ENCODE measurements at places on chromosomes 6 and 20.

DNA sequence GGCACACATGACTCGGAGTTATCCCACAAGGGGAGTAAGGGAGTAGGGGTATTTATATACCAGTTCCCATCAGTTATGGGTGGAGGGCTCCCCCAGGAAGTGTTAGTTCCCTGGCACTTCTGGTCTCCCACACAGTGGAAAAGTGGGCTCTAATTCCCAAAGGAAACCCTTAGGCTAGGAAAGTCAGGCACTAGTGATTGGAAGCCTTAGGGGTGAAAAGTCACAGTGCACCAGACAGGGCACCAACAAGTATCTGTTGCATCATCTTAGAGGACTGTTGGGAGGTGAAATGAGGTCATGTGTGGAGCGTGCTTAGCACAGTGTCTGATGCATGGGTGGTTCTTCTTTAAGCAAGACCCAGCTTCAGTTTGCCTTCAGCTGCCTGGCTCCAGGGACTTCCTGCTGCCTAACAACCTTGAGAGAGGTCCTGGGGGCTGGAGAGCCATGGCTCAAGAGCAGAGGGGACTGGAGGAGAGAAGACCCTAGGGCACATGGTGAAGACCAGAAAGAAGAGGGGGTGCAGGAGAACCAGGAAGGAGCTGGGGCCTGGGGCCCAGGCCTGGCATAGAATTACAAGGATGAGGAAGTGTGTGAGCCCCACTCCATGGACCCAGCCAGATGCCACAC is 7.5 kb upstream of the FOXP4 start:
- DNase-seq: no peak

DNA sequence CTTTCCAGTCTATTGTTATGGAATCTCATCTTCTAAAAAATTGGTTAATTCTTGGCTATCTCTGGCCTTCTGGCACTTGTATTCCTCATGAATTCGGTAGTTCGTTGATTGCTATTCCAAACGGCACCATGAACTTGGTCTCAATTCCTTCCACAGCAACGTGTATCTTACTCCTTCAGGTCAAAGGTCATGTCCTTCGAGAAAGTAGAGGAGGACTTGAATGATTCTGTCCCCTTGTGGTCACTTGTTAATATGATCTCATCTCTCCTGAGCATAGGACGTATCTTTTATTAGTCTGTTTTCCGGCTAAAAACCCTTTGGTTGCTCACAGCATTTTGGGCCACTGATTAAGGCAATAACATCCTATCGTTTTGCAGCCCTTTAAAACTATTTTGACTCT is 9.4 kb downstream of the TLDC2 start:
- no peak for DNase-seq

- DNase-seq: no peak
Measured at GRCh38 chr6:143368426-143368825, 82.1 kb downstream of the ADAT2 start.

DNA sequence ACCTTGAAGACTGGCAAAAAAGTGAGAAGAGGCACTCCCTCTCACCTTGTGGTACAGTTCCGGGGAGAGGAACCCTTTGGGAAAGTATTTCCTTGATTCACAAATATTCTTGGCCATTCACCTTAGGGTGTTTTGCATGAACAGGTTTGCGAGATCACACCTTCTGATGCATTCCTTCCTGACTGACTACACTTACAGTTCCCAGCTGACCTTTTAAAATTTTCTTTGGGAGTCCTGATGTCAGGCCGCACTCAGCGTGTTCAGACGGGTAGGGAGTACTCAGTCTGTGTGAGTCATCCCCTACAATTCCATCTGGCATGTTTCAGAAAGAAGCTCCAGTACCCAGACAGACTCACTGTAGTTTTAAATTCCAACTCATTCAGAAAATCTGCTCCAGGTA is 1.7 kb downstream of the ADGRF4 start:
- no peak for DNase-seq

GRCh38 chr20:48201885-48202284 is 416.6 kb upstream of the SULF2 start:
- DNase-seq: no peak

- no peak for DNase-seq
Measured at GRCh38 chr20:41627001-41627495, 8.9 kb upstream of the CHD6 start.

GRCh38 chr20:1844325-1845162 is 50.7 kb upstream of the SIRPA start:
- DNase-seq: no peak

DNA sequence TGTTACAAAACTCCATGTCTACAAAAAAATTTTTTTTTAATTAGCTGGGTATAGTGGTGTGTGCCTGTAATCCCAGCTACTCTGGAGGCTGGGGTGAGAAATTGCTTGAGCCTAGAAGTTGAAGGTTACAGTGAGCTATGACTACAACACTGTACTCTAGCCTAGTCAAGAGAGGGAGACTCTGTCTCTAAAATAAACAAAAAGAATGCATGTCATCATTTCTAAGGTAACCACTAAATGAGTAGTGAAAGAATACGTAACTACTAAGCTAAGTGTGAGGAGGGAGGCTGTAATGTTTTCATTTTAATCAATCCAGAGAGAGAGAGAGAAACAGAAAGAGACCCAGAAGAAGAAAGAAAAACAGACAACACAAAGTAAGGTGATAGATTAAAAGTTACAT is 9.9 kb downstream of the SYCP2 start:
- no peak for DNase-seq

DNA sequence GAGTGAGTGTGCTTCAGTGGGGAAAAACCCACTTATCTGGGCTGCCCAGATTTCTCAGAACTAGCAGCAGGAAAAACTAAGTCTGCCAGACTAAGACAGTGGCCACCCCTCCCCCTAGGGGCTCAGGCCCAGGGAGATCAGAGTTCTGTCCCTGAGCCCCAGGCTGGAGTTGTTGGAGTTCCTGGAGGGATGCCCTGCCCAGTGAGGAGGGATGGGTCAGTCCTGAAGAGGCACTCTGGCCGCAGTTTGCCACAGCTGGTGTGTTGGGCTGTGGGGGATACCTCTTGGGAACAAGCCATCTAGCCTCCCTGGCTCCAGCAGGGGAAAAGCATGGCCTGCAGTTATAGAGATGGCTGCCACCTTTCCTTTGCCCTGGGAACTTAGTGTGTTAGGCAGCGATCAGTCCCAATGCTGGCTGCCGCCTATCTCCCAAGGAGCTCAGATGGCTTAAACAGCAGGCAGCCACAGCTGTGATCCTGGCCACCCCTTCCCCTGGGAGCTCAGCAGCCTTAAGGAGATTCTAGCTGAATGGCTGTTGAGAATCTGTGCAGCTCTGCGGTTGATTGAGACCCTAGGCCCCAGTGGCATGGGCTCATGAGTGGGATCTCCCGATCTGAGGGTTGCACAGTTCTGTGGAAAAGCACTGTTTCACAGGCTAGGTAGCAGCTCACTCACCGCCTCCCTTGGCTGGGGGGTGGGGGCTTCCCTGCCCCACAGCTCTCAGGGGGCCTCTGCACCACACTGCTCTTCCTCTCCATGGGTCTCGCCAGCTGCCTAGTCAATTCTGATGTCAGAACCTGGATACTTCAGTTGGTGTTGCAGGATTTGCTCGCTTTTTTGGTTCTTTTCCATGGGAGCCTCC is 13.2 kb downstream of the SIRPG start:
- no peak for DNase-seq

DNA sequence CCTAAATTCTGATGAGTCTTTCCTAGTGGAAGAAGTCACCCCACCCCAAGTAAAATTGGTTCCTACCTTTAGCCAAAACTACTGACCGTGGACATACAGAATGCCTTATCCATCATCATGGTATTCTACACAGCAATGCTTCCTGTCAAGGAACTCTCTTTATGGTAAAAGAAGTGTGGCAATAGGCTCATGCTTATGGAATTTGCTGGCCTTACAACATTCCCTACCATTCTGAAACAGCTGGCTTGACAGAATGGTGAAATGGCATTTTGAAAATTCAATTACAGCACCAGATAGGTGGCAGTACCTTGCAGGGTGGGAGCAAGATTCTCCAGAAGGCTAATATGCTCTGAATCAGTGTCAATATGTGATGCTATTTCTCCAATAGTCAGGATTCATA is 41.8 kb upstream of the BACH2 start:
- no peak for DNase-seq

DNA sequence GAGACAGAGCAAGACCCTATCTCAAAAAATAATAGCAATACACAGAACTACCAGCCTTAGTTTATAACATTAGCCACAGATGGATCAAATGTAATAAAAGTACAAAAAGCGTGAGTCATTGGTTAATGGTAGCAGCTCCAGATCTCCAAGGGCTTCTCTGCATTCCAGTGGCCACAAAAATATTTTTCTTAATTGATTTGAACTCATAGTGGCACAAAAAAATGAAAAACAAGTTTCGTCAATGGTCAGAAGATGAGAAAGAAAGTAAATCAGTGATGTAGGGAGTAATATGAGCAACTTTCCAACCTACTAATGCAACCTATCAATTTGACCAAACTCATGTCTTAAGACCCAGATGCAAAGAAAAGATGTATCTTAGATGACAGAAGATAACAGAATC is 79.6 kb downstream of the CEP57L1 start:
- no peak for DNase-seq

- DNase-seq: no peak
Measured at GRCh38 chr20:3839328-3839727, 7.3 kb upstream of the MAVS start.

- DNase-seq: peak; percentile 81
Measured at GRCh38 chr6:31575335-31575901, at the start of gene TNF. TNF (plus strand) TSS chr6:31575565; CDS start chr6:31575742, 177 bp downstream.

GRCh38 chr6:116492331-116493067 is 18.9 kb upstream of the CALHM5 start:
- no peak for DNase-seq

- DNase-seq: no peak
Measured at GRCh38 chr20:61925555-61926252, 140.0 kb downstream of the TAF4 start.

GRCh38 chr20:1075616-1076015 is 42.8 kb upstream of the PSMF1 start:
- no peak for DNase-seq

DNA sequence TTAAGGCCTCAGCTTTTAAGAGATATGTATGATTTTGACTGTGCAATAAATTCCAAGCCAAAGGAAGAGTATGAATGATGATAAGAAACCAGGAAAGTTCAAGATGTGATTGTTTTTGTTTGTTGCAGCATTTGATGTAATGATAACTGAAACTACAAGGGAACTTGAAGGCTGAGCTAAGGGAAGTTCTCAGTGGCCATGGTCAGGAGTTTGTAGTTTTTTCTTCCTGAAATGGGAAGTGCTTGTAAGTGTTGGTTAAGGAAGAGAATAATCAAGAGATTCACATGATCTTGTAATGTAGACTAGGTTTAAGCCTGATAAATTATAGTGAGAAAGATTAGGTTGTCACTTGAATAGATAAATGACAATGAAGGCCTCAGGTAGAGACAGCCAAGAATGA is 53.4 kb downstream of the PTCHD4 start:
- DNase-seq: no peak

DNA sequence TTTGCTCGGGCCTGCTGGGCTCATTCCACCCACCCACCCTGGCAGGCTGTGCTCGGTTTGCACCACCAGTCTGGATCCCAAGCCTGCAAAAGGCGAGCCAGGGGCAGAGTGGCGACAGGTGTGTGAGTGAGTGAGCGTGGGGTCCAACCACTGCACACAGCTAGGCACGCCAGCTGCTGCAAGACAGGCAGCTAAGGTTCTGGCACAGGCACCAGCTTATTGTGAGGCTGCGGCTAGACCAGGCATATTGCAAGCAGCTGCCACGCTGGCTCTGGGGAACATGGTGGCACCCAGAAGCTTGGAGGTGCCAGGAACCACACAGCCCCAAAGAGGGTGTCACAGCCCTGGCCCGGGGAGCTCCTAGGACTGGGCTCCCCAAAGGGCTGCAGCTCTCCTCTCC is 205.1 kb downstream of the ANKRD60 start:
- no peak for DNase-seq

DNA sequence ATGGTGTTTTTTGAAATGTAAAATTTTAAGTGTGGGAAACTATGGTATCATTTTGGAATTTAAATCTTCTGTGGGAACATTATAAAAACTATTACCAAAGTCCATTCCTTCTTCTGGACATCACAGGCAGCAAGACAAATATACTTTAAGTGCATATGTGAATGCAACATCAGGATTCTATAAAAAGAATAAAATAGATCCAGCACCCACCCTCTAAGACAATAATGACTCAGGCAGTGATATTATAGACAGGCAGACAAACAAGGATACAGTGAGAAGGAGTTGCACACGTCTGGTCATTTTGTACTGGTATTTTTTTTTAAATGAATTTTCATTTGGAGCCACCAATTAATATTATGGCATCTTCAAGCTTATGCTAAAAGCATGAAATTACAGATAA is 21.1 kb upstream of the NEDD9 start:
- DNase-seq: no peak

DNA sequence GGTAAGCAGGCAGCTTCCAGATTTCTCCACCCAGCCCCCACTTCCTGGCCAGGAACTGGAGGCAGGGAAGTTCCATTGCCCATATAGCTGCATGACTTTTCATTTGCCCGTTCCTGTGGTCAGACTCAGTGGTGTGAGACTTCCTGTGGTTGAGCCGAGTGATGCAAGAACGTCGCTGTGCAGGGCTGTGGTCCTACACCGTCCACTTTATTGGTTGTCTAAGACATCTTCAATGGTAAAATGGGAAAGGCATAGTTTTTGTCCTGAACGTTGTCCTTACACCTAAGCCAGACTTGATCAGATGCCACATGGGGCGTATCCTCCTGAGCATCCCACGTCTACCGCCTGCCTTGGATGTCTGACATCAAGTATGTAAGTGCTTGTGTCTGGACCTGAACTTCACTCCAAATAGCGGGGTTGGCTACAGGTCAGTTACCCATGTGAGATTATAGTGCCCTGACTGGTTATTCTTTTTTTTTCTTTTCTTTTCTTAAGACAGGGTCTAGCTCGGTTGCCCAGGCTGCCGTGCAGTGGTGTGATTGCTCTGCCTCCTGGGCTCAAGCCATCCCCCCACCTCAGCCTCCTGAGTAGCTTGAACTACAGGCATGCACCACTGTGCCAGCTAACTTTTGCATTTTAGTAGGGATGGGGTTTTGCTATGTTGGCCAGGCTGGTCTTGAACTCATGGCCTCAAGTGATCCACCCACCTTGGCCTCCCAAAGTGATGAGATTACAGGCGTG is 25.9 kb upstream of the GTSF1L start:
- DNase-seq: no peak

DNA sequence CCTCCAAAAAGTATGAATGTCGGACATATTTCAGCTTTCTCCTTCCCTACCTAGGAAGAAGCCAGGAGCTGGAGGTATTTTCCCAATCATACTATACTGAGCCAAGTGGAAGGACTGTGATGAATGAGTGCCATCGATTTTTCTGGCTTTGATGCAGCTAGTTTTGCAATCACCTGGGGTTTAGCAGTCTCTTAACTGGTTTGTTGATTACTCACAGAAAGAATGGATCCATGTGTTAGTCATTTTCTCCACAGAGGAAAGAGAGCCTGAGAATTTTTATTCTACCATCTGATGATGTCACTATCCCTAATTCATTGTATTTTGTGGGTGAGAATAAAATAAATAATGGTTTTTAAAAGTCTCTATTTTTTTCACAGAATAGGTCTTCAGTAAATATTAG is 282.9 kb upstream of the RNF217 start:
- DNase-seq: no peak

- DNase-seq: no peak
Measured at GRCh38 chr6:158046201-158047126, 64.8 kb downstream of the SYNJ2 start.

All from stimulated activated CD4-positive, alpha-beta T cell treated with anti-CD3 and anti-CD28 coated beads, TNF-alpha, amount 100 ng/mL, for 24 hours (primary cell).